ENCODE measurements at places on chromosomes 4 and X.

DNA sequence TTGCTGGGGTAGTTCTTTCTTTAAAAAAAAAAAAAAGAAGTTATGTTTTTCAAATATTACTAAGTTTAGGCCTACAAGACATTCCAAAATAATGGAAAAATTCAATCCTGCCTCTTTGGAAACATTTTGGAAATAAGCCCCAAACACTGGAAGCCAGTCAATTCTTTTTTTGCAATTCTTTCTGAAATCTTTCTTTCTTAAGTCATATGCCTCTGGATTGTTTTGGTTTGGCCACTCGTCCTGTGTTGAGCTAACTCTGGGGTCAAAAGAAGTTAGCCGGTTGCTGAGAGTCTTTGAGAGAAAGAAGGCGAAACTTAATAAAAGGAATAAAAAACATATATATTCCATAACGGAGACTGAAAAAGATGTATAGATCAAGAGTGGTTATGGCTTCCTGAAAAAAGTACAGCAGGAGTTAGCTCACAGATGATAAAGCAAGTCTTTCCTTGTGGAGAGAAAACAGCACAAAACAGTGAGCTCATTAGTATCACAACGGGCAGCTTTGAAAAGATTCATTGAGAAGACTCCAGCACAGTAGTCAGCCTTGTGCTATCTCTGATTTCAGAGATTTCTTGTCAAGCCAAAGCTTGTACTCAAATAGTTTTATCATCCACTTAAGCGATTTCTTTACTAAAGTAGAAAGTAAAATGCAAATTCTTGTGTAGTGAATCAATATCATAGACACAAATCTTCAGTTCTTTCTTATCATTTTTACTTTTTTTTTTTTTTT lies 64.8 kb downstream of the PLS3 start:
- no peak for DNase-seq

- no peak for DNase-seq
Measured at GRCh38 chrX:17104433-17104832, 158.0 kb downstream of the REPS2 start.

DNA sequence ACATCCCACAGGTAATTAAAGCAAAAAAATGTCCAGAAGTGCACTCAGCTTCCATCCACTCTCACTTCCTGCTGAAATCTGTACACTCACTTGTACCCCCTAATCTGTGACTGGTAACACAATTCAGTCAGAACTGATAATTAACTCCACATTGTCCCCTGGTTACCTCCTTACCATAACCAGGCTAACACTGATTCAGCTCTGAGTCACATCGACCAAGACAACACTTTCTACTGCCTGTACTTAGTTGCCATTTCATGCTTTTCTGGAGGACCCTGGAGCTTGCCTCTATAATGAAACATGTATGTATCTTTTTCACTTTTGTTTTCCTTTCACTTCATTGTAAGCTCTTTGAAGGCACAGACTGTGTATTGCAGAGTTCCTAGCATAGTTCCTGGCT lies 130.9 kb upstream of the GABRG1 start:
- DNase-seq = no peak

- no peak for DNase-seq
Measured at GRCh38 chr4:186740822-186741221, 17.2 kb upstream of the FAT1 start.

DNA sequence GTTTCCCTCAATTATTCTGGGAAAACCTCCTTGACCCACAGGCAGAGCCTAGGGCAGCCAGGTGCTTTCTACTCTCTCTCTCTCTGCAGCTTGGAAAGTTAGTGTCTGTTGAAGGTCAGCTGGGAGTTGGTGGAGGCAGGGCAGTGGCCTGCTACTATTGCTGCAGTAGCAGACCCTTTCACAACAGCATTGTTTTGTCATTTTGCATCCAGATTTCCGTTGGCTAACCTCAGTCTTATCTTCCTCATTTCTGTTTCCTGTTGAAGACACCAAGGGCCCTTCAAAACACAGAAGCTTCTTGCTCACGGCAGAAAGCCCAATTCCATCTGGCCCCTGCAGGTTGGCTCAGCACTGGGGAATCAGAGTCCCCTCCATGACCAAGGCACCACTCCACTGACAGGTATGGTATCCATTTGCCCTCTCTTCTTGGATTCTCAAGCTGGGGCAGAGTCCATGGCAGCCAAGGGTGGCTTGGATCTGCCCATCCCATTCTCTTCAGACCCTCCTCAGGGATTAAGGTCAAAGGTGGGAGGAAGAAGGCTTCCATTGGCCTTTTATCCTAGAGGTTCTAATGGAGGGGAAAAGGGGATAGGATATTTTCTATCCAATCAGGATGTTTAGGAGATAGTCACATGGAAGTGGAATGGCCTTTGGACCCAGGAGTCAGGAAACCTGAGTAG lies 24.6 kb downstream of the VSIG4 start:
- DNase-seq = no peak

- no peak for DNase-seq
Measured at GRCh38 chr4:186318481-186318880, 52.5 kb downstream of the F11 start.

GRCh38 chrX:45309096-45309495 lies 108.4 kb upstream of the DIPK2B start:
- DNase-seq = no peak
